Osteocyte (in vitro differentiated cells): ENCODE measurements at places on chromosomes 16 and 17. TPM values are rescaled to one million over a fixed set of nuclear protein-coding genes. Genes with fewer than 3 reads are reported as not detected.

DNA sequence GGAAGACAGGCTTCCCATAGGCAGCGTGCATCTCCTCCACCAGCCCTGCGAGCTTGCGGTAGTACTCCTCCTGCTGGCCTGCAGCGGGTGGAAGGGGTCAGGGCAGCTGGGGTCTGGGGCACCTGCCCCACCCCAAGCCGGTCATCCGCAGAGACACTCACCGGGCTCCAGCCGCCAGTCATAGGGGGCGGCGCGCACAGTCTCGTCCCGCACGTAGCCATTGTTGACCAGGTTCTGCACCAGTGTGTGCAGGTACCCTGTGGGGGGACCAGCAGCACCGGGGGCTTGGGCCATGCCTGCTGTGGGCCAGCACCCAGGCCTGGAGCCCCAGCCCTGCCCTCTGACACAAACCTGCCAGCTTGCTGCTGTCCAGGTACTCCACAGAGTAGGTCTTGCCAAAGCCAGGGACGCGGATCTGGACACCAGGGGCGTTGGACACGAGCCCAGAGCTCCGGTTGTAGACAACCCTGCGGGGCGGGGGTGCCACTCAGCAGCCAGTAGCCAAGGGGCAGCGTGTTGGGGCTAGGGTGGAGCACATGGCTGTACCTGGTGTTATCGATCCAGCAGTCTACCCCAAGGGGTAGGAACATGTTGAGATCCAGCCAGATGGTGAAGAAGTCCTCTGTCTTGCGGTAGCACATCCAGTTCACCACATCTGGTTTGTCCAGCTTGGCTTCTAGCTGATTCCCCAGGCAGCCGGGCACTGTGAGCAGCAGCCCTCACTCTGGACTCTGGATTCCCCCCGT is 1.2 kb downstream of the LCAT start:
- no peaks in the 10 kb centered on the region for H3K27me3 ChIP-seq
- H3K4me1 ChIP-seq: peaks cover 3% of the 10 kb centered on the region
- no peak overlapping the region for H3K4me3 ChIP-seq

GRCh38 chr16:48292452-48292851 is 45.1 kb upstream of the ABCC11 start:
- no peak overlapping the region for H3K4me3 ChIP-seq
- peak overlapping the region; percentile 12 for H3K27ac ChIP-seq
- no peak for DNase-seq
- peaks cover 24% of the 10 kb centered on the region for H3K4me1 ChIP-seq

- DNase-seq: no peak
- H3K27ac ChIP-seq: no peak overlapping the region
- H3K4me3 ChIP-seq: no peak overlapping the region
- H3K36me3 ChIP-seq: peaks cover 9% of the 10 kb centered on the region
These were observed 10.0 kb upstream of the HP start for GRCh38 chr16:72044296-72044695.

DNA sequence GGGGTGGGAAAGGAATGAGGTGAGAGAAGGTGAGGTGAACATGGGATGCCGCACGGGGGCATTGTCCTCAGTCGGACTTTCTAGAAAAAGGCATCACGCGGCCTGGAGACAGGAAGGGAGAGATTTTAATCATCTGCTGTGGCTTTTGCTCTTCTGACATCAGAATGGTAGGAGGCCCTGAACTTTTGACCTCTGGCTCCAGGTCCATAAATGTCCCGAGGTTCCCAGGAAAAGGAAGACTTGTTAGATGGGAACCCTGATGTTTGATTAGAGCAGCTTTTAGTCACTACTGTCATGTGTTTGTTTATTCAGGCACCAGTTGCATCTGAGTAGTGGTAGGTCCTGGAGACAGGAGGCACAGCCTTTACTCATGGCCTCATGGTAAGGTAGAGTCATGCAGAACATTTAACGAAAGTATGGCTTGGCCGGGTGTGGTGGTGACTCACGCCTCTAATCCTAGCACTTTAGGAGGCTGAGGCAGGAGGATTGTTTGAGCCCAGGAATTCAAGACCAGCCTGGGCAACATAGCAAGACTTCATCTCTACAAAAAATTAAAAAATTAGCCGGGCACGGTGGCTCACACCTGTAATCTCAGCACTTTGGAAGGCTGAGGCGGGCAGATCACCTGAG is 203.1 kb downstream of the MSI2 start:
- peaks cover 47% of the 10 kb centered on the region for H3K4me1 ChIP-seq
- H3K36me3 ChIP-seq: peaks cover 4% of the 10 kb centered on the region
- DNase-seq: no peak
- no peak overlapping the region for H3K4me3 ChIP-seq
- H3K27ac ChIP-seq: no peak overlapping the region

GRCh38 chr17:42679492-42680330 is 1.9 kb downstream of the CCR10 start:
- H3K36me3 ChIP-seq: no peaks in the 10 kb centered on the region
- no peaks in the 10 kb centered on the region for H3K27me3 ChIP-seq
- peaks cover 52% of the 10 kb centered on the region for H3K4me1 ChIP-seq
- peak; percentile 92 for DNase-seq
- peak overlapping the region; percentile 57 for H3K4me3 ChIP-seq
- H3K27ac ChIP-seq: peak overlapping the region; percentile 95

GRCh38 chr17:12815642-12816141 is 26.4 kb downstream of the ARHGAP44 start:
- DNase-seq: no peak
- no peak overlapping the region for H3K4me3 ChIP-seq
- peaks cover under 1% of the 10 kb centered on the region for H3K4me1 ChIP-seq
- H3K27me3 ChIP-seq: peaks cover 5% of the 10 kb centered on the region

DNA sequence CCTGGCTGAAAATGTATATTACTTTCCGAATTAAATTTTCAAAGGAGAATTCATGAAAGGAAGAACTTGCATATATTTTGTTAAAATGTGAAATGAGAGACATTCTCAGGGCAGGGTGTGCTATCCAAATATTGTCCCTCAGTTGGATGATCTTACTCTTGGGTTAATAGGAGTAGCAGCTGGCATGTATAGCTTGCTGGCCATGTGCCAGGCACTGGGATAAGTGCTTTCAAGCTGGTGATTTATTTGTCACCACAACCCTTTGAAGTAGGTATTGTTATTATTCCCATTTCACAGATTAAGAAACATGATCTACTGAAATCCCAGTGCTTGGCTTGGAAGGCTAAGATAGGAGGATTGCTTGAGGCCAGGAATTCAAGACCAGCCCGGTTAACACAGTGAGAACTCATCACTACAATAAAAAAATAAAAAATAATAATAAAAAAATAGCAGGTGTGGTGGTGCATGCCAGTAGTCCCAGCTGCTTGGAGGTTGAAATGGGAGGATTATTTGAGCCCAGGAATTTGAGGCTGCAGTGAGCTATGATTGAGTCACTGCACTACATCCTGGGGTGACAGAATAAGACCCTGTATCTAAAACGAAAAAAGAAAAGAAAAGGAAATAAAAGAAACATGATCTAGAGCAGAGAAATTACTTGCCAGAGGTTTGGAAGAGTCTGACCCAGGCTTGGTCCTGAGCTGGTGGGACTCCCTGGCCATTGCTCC is 11.6 kb upstream of the MPHOSPH6 start:
- no peak for DNase-seq
- no peak overlapping the region for H3K4me3 ChIP-seq
- no peak overlapping the region for H3K27ac ChIP-seq
- peaks cover 55% of the 10 kb centered on the region for H3K27me3 ChIP-seq
- H3K36me3 ChIP-seq: no peaks in the 10 kb centered on the region

The RHOT2 gene
- 125 and 126 TPM in 2 replicates for total RNA-seq

- no peak for DNase-seq
- peaks cover 8% of the 10 kb centered on the region for H3K36me3 ChIP-seq
- H3K4me3 ChIP-seq: no peak overlapping the region
- H3K27ac ChIP-seq: no peak overlapping the region
These were observed 156.1 kb upstream of the CACNG5 start for GRCh38 chr17:66678827-66679226.

The VWA3A gene
- 0.27 TPM in 1 of 2 replicates, not detected in the other for total RNA-seq

The TMEM220 gene
- total RNA-seq: 6.8 and 8.1 TPM in 2 replicates

GRCh38 chr16:85348065-85348840 is 236.0 kb upstream of the CIBAR2 start:
- peaks cover 34% of the 10 kb centered on the region for H3K4me1 ChIP-seq
- no peak for DNase-seq
- H3K27ac ChIP-seq: no peak overlapping the region
- H3K4me3 ChIP-seq: no peak overlapping the region
- H3K27me3 ChIP-seq: no peaks in the 10 kb centered on the region
- no peaks in the 10 kb centered on the region for H3K36me3 ChIP-seq

The WNK4 gene
- 0.16 TPM in 2 replicates for total RNA-seq

The ITGAX gene
- total RNA-seq: not detected in 2 replicates

The KRT32 gene
- total RNA-seq: not detected in 2 replicates

DNA sequence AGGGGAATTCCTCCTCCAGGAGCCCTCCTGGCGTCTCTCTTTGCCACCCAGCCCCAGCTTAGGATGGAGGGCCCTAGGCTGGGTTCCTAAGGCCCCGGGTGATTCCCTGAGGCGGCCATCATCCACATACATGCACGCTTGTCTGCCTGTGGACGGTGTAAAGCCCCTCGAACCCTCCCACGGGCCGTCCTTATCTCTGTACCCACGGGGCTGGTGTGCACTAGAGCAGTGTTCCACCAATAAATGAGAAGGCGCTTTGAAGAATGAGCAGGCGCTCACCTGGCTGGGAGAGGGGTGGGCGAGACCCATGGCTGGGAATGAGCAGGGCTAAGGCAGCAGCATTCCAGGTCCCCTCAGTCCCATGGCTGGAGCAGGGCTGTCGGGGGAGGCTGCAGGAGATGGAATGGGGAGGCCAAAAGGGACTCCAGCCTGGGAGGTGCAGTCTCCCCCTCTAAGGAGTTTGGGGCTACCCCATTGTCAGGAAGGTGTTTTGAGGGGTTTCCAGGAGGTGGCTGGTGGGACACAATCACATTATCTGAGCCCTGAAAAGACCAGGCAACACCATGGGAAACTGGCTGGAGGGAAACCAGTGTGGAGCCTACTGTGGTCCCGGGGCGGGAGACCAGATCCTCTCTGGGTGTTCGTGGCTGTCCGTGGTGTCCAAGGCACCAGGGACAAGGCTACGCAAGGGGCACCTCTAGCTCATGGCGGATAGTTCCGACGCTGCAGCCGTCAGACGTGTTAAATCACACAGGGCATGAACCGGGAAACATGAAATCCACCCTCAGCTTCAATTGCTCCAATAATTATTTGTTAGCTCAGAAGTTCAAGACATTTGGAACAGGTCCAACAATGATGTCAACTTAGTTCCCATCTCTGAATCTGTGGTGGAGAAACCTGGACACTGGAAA is 87.5 kb upstream of the DNAH17 start:
- peaks cover 48% of the 10 kb centered on the region for H3K4me1 ChIP-seq
- no peak for DNase-seq
- H3K27ac ChIP-seq: peak overlapping the region; percentile 41
- no peaks in the 10 kb centered on the region for H3K27me3 ChIP-seq
- H3K36me3 ChIP-seq: no peaks in the 10 kb centered on the region

DNA sequence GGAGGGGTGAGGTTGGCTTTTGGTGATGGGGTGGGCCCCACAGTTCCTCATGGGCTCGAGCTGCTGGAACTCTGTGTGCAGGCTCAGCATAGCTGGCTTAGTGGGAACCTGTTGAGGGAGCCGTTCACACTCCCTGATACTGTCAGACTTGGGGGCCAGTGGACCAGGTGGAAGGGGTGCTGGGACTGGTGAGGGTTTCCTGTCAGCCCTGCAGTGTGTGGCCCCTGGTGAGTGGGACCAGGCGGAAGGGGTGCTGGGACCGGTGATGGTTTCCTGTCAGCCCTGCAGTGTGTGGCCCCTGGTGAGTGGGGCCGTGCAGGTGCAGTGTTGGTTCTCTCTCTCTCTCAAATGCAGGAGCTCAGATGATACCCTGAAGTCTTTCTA is 45.1 kb upstream of the ZNF750 start:
- no peak overlapping the region for H3K4me3 ChIP-seq
- H3K36me3 ChIP-seq: peaks cover 4% of the 10 kb centered on the region
- H3K27ac ChIP-seq: no peak overlapping the region
- peaks cover 42% of the 10 kb centered on the region for H3K4me1 ChIP-seq

The ZNF287 gene
- 10.9 and 11.8 TPM in 2 replicates for total RNA-seq

DNA sequence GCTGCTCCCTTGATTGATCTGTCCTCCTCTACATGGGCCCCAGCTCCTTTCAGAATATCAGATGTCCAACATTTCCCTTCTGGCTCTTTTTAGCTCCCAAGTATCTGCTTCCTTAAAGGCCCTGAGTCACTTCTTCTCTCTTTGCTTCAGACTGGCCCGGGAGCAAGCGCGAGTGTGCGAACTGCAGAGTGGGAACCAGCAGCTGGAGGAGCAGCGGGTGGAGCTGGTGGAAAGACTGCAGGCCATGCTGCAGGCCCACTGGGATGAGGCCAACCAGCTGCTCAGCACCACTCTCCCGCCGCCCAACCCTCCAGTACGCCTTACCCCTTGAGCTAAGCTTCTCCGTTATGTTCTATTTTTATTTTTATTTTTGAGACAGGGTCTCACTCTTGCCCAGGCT is 12.3 kb downstream of the CNTROB start:
- DNase-seq: no peak
- no peaks in the 10 kb centered on the region for H3K4me1 ChIP-seq
- peaks cover 50% of the 10 kb centered on the region for H3K36me3 ChIP-seq
- H3K27ac ChIP-seq: no peak overlapping the region
- no peaks in the 10 kb centered on the region for H3K27me3 ChIP-seq

GRCh38 chr17:8382052-8382879 is 727 bp downstream of the RPL26 start:
- H3K27me3 ChIP-seq: no peaks in the 10 kb centered on the region
- H3K36me3 ChIP-seq: peaks cover 39% of the 10 kb centered on the region
- DNase-seq: no peak
- H3K27ac ChIP-seq: peak overlapping the region; percentile 98
- H3K4me1 ChIP-seq: peaks cover 53% of the 10 kb centered on the region
- H3K4me3 ChIP-seq: peak overlapping the region; percentile 99

DNA sequence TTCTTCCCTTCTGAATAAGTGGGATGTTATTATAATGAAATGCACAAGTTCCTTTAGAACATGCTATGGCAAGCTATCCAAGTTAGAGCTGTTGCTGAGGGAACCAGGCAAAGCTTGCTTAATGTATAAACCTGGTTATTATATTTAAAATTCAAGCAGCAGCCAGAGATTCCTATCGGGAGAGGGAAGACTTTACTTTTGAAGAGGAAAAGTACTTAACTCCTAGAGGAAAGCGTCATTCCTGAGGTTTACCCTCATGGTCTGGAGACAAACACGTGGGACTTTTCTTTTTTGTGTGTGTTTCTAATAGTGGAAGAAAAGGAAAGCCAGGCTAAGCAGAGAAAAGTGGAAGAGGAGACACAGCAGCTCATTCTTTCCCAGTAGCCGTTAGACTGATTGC is 39.9 kb upstream of the MYH10 start:
- peaks cover 24% of the 10 kb centered on the region for H3K4me1 ChIP-seq
- no peak overlapping the region for H3K27ac ChIP-seq
- H3K4me3 ChIP-seq: no peak overlapping the region
- H3K36me3 ChIP-seq: no peaks in the 10 kb centered on the region
- peaks cover 4% of the 10 kb centered on the region for H3K27me3 ChIP-seq
- DNase-seq: no peak

DNA sequence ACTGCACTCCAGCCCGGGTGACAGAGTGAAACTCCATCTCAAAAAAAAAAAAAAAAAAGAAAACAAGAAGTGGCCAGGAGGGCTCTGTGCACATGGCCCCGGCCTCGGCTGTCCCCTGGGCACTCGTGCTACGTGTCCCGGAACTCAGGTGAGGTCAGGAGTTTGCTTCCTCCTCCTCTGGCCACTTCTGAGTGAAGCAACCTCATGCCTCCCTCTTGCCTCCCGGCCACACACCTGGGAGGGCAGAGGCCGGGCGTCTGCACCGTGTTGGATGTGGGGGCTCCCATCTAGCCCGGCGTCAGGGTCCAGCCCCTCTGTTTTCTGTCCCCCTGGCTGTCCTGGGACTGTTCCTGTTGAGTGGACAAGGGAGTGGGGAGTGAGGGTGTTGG is 22.2 kb downstream of the ASPSCR1 start:
- DNase-seq: no peak
- H3K27ac ChIP-seq: no peak overlapping the region
- no peak overlapping the region for H3K4me3 ChIP-seq
- H3K4me1 ChIP-seq: peaks cover 22% of the 10 kb centered on the region

The MYH3 gene
- 2.4 and 3.2 TPM in 2 replicates for total RNA-seq

The CACNG5 gene
- total RNA-seq: not detected in 2 replicates
